ACHN (cell line): ENCODE measurements at places on chromosomes 16 and 17.
A peak's percentile ranks its signal among the peaks of the same experiment; 100 is the strongest.

- no peak for DNase-seq
Measured at GRCh38 chr17:27765353-27765752, 35.0 kb downstream of the NOS2 start.

- DNase-seq = peak; percentile 66
Measured at GRCh38 chr16:4404247-4404966, 12.0 kb downstream of the CORO7 start.

DNA sequence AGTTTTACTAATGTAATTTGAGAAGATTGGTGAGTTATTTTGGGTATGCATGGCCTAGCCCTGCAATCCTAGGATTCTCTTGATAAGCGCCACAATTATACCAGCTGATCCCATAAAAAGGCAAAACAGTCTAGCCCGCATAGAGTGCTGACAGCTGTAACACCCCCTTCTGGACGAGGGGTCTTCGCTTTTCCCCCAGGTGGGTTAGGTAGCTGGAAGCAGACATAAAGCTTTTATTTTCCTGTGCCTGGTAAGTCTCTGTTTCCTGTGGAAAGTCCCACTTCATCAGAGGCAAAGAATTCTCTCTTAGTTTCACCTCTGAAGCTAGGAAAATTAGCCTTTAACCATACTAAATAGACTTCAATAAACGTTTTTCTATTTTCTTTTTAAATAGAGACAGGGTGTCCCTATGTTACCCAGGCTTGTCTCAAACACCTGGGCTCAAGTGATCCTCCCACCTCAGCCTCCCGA, 108.3 kb downstream of the YPEL2 start:
- no peak for DNase-seq

- DNase-seq = no peak
Measured at GRCh38 chr16:79838496-79839259, 238.1 kb upstream of the MAF start.

DNA sequence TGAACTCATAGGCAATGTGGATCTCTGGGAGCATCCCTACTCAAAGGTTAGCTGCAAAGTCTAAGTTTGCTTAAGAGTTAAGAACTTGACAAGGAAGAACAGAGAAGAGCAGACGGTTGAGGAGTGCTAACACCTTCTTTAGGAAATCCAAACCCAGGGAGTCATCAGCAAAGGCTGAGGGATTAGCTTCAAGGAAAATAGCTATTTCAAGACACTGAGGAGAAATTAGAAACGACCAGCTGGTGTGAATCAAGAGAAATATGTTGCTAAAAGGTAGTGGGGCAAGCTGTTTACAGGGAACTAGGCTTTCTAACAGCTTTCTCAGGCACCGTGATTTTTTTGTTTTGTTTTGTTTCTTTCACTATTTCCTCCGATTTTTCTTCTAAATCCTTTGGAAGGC, 90.7 kb downstream of the CDH8 start:
- no peak for DNase-seq

GRCh38 chr16:83068686-83069085, 441.9 kb downstream of the CDH13 start:
- DNase-seq = peak; percentile 45

DNA sequence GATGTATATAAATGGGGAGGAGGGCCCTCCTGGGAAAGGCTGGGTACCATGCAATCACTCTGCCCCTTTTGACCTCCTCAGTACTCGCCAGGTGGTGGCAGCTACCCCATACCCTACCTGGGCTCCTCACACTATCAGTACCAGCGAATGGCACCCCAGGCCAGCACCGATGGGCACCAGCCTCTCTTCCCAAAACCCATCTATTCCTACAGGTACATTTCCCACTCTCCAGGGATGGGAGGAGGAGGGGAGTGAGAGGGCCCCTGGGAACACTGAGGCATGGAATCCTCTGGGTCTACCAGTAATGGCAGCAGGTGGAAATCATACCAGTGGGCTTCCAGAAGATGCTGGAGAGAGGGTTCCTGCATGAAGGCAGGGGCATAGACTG, 22.9 kb downstream of the FOXN1 start:
- DNase-seq = no peak

DNA sequence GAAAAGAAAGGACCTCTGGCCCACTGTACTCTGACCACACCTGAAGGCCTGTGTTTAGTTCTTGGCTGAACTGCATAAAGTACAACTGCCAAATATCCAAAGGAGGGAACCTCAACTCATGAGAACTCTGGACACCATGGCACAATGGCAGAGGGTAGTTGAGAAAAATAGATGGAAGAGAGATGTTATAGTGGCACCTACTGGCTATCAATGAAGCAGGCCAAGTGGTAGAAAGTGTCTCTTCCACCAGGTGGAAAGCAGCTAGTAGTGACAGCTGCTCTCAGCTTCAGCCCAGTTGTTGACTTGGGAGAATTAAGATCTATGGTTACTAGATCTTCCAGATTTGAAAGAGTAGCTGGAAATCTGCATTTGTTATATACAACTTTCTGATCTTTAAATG, 3.2 kb downstream of the MED31 start:
- peak; percentile 57 for DNase-seq

DNA sequence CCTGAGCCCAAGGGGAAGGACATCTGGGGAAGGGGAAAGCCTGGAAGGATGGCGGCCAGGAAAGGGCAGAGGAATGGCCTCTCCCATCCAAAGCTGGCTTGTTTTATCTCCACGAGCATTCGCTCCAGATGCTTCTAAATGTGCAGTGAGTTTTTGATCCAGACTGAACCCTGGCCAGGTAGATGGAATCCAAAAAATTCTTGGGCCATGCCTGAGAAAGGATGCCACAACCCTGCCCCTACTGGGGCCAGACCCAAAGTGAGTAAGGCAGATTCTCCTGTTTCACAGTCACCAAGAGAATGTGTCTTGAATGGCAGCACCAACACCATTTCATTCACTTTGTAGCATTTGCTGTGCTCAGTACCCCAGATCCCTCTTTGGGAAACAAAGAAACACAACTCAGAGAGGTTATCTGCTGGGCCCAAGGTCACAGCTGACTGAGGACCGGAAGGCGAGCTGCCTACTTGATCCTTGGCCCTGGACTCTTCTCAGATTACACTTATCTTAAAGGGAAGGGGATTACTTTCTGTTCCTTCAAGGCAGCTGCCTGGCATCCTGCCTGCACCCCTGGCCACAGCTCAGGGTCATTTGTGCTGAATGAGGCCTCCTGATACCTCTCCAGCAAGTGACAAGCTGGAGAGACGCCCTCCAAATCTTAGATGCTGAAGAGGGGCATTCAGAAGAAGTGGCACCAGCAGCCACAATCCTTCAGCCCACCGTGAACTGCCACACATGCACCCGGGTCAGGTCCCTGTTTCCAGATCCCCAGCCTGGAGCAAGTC, 3.6 kb downstream of the LRRC75A start:
- no peak for DNase-seq

- DNase-seq = no peak
Measured at GRCh38 chr17:73591296-73592078, 52.8 kb downstream of the SDK2 start.

DNA sequence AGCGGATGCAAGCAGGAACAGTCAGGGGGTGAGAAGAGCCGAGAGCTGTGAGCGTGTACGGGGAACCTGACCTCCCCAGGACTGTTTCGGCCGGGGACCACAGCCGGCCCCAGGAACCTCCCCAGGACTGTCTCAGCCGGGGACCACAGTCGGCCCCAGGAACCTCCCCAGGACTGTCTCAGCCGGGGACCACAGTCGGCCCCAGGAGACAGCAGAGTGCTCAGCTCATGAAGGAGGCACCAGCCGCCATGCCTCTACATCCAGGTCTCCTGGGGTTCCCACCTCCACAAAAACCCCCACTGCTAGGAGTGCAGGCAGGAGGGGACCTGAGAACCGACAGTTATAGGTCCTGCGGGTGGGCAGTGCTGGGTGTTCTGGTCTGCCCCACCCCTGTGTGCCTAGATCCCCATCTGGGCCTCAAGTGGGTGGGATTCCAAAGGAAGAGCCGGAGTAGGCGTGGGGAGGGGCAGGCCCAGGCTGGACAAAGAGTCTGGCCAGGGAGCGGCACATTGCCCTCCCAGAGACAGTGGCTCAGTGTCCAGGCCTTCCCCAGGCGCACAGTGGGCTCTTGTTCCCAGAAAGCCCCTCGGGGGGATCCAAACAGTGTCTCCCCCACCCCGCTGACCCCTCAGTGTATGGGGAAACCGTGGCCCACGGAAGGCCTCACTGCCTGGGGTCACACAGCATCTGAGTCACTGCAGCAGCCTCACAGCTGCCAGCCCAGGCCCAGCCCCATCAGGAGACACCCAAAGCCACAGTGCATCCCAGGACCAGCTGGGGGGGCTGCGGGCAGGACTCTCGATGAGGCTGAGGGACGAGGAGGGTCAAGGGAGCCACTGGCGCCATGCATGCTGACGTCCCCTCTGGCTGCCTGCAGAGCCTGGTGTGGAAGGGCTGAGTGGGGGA, 4.3 kb downstream of the RHBDF1 start:
- DNase-seq = no peak

- DNase-seq = no peak
Measured at GRCh38 chr16:2484898-2485508, 10.1 kb downstream of the TBC1D24 start.

GRCh38 chr17:72457712-72458111, 336.9 kb downstream of the SOX9 start:
- no peak for DNase-seq

DNA sequence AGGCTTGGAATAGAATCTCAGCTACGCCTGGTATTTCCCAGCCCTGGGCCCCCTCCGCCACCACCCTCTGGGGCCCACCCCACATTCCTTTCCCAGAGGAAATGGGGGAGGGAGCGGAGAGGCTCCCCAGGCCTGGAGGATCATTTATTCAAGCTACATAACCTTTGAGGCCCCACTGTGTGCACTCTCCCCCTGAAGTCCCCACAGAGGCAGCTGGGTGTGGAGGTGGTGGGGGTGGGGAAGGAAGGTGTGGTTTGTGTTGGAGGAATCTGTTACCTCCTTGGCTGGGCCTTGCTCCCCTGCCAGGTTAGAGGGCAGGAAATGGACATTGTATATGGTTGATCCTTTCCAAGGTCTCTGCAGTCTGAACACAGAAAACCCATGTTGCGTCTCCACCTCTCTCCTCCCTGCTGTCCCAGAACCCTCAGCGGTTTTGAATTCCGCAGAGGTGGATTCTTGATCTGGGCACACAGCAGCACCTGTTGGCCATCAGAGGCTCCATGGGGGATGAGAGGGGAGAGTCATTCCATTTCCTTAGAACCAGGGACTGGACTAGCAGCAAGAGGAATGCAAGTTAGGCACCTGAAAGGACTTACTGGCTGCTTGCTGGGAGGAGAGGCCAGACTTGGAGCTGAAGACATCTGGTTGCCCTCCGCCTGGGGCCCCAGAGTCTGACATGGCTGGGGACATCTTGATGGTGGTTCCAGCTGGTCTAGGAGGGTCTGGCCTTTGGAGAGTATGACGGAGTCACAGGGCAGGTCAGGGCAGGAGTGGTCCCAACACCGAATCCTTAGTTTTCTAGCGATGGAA, 23.0 kb downstream of the ARHGAP23 start:
- DNase-seq = peak; percentile 29

DNA sequence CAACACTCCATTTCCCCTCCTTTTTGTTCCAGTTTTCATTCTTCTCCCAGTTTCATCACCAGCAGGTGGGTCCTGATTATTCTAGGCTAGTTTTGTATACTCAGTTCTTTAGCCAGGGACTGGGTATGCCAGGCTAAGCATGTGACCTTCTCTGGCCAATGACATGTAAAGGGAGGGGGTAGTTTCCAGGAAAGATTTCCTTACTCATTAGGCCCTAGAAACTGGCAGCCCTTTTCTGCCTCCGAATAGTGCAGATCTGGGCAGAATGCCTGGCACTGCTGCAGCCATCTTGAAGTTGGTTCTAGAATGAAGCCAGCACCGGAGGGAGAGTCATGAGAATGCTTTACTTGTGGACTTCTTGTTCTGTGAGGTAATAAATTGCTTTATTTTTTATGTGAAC, 126.9 kb upstream of the AXIN2 start:
- DNase-seq = no peak

DNA sequence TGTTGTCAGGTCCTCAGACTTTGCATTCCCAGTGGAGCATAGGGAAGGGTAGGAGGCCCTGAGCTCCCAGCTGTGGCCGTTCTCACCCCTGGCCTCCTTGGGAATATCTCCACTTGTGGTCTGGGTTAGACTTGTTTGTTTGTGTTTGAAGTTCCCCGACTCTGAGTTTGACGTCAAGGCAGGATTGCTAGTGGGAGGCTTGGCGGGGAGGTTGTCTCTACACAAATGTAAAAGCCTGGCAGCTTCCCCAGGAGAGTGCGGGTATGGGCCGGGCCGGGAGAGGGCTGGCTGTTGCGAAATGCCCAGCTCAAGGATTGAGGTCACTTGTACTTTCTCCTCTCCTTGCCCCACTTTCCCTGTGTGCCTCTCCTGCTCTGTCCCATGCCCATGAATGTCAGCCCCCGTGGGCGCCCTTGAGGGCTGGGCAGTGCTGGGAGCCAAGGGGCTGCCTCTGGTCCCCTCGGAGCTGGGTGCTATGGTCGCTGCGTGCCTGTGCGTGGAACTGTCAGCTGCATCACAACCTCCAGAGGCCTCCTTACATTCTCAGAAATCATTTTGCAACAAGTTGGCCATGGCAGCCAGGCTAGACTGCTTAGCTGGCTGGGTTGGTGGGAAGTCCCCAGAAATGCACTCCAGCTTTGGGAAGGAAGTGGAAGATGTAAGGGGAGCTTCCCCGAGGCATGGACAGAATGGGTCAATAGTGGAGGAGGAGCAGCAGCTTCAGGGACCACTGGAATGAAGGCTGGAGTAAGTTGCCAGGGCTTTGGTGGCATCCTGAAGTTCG, 84.3 kb downstream of the KSR1 start:
- no peak for DNase-seq

DNA sequence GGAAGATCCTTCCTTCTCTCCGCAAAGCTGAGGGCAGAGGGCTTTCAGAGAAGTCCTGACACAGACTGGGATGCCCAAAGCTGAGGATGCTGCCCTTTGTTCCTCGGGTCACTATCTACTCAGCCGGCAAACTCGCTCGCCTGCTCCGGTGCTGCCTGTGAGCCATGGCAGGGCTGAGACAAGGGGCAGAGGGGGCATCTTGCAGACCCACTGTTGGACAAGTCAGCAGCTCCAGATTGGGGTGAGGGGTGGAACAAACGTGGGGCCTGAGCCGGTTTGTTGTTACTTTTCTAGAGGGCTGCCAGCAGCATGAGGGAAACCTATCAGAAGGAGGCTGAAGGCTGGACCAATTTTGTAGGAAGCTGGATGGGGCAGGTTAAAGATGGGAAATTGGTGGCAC, 47.1 kb upstream of the PIK3R6 start:
- DNase-seq = no peak

- no peak for DNase-seq
Measured at GRCh38 chr16:4392382-4393239, 21.0 kb downstream of the VASN start.

GRCh38 chr16:8194794-8195193, 395.5 kb downstream of the TMEM114 start:
- peak; percentile 21 for DNase-seq

DNA sequence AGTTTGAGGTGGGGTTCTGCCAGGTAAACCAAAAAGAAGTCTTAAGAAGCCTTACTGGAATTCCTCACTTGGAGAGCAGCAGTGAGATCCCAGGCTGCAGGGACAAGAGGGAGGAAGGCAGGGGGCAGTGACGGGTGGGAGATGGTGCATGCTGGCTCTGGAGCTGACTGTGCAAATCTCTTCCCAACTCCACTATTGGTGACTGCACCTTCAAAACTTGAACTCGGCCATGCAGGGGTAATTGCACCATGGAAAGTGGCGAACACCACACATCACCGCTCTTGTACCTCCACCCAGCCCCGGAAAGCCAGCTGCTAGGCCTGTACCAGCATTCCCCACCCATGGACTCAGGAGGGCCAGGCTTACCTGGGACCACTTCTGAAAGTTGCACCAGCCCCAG, 51.4 kb upstream of the CDR2 start:
- DNase-seq = no peak

GRCh38 chr17:5838661-5839300, 231.4 kb upstream of the WSCD1 start:
- no peak for DNase-seq

GRCh38 chr17:80920441-80920840, 71.2 kb upstream of the CHMP6 start:
- no peak for DNase-seq
